ENCODE measurements at places on chromosomes 12 and 14.

DNA sequence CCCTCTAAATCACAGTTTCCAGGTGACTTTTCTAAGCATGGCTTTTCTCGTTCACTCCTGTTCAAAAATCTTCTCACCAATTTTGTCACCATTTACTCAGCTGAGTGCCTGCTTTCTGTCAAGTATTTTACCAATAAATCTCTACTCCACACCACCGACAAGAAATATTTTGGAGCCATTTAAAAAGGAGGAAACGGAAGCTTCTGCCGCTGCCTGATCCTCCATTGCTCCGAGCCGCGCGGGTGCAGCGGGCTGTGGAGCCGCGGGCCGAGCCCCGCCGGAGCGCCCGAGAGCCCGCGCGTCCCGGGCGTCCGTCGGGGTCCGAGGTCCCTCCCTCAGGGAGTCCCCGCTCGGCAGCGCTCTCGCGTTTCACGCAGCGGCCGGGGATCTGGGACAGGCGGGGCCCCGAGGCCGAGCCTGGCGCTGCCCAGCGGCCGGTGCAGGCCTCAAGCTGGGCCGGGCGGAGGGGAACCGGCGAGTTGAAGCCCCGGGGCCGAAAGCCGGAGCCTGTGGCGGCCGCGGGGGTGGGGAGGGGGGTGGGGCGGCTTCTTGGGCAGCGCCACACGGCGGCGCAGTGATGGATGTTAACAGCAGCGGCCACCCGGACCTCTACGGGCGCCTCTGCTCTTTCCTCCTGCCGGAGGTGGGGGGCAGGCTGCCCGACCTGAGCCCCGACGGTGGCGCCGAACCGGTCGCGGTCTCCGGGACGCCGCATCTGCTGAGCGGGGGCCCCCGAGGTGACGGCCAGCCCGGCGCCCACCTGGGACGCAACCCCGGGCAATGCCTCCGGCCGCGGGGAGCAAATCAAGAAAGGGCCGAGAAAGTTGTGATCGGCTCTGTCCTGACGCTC, 1.1 kb upstream of the HEBP1 start:
- no peak for DNase-seq

DNA sequence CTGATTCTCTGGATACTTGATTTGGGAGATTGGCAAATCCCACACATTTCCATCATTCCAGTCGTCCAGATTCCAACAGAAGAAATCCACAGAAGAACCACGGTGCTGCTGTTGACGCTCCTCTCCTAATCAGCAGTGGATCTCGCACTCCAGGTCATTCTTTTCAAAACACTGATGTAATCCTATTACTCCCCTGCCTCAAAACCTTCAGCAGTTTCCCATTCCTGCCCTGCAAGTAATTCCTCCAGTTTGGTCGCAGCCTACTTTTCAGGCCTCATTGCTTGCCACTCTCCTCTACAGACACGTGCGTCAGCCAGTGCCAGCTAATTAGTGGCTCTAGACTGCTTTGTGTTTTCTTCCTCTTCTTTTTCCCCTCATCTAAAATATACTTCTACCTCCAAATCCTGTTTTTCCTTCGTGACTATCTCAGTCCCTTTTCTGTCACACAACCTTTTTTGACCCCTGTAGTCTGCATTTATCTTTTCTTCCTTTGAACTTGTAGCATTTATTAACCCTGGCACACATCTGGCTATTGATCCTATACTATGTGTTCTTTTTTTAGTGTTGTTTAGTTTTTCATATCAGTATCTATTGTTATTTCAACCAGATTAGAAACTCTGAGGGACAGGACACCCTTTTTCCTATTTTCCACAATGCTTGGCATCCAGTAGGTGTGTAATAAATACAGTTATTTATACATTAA, 36.8 kb downstream of the PRORP start:
- DNase-seq = no peak

GRCh38 chr14:71204231-71204630, 297.0 kb downstream of the PCNX1 start:
- DNase-seq = no peak

GRCh38 chr12:111368291-111368787, 556 bp downstream of the PHETA1 start:
- DNase-seq = no peak

DNA sequence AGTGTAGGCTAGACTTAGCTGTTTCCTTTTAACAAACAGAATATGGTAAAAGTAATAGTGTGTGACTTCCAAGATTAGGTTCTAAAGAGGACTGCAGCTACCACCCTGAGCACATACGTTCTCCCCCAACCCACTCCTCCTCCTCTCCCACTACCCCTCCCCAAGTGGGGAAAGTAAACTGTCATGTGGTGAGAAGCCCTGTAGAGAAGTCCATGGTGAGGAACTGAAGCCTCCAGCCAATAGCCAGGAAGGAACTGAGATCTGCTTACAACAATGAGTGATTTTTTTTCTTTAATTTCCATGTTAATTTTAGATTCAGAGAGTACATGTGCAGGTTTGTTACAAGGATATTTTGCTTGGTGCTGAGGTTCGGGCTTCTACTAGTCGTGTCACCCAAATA, 57.0 kb upstream of the EGLN3 start:
- no peak for DNase-seq

DNA sequence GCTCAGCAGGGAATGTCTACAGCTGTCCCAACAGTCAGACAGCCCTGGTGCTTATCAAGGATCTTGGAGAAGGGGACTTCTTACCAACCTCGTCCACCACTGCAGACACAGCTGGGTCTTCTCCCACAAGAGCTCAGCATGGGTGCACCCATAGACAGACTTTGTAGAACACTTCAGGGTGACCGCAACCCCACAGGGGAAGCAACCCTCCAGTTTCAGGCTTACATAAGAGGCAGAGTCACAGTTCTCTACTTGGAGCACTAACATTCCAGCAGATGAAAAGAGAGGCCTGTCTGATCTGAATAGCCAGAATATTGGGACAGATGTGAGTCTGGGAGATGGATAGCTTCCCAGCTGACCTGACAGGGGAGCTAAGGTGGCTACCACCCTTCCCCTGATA, 3.5 kb upstream of the CLEC1A start:
- DNase-seq = no peak

DNA sequence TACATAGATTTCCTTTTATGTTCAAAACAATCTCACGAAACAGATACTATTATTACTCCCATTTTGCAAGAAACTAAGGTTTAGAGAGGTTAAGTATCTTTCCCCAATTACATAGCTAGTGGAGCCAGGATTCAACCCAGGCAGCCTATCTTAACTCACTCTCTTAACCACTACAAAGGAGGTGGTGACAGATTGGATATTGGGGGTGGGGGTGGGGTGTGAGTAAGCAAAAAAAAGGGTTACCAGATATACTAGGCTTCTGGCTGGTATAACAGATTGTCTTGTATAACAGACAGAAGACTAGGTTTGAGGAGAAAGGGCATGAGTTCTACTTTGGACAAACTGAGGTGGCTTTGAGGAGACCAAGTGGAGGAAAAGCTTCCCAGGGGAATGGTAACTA, 2.1 kb downstream of the GMFB start:
- no peak for DNase-seq

GRCh38 chr14:61543946-61544345, 151.4 kb upstream of the HIF1A start:
- DNase-seq = no peak

DNA sequence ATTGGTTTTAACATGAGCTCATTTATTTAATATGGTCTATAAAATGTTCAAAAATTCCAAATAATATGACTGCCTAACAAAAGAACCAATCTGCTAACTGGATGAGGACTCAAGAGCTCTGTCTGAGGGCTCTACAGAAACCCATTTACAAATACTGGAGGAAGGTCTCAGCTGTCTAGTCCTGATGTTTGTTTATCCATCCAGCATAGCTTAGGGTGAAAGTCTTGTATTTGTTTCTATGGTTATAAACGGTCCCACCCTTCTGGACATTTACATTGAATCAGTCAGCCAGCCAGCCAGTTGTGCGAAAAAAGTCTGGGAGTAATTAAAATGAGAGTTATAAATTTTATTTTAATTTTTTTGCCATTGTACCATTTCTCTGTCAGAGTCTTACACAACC, 220.7 kb downstream of the BMP4 start:
- DNase-seq = no peak

DNA sequence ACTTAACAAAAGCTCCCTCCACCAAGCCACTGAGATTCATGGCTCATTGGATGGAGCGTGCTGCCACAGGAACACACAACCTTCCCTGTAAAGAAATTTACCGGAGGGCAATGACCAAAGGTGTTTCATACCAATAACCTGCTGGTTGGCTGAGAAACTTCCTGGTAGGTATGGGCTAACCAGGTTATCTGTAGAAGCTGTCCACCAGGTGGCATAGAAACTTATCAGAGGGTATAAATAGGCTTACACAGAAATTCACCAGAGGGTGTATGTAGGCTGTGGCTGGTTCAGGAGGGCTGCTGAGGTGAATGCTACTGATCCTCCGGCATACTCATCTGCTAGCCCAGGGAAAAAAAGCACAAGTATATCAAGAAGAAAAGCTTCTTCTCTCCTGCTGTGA, 27.1 kb upstream of the MTERF2 start:
- DNase-seq = no peak

DNA sequence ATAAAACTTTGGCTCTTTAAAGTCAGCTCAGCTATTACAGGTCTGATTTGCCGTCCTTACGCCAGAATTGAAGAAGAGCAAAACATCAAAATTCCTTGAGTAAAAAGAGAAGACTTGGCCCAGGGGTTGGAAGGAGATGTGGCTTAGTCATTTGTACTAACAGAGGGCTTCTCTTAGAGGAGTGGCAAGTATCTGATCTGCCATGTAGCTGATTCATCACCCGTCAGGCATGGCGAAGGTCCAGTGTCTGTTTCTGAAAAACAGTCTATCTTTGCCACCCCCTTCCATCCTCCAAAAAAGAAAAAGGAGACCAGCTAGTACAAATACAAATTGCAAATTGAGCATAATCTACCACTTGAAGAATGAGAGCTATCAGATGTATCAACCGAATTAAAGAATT, 91.9 kb downstream of the RAD52 start:
- DNase-seq = no peak
